CD4-positive, alpha-beta T cell treated with Interleukin-15 for 1 hour (primary cell): ENCODE measurements at places on chromosomes 2 and 18.

- DNase-seq, result no peak
These were observed 53.7 kb upstream of the AGAP1 start for GRCh38 chr2:235439959-235440662.

DNA sequence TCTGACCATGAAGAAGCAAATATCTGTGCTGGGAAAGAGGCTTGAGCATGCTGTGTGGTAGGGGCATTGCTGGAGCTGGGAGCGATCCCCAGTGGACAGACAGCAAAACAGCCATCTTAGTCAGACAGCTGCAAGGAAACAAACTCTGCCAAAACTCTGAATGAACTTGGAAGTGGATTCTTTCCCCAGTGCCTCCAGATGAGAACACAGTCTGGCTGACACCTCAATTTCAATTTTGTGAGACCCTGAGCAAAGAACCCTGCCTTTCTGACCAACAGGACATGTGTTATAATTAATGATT, 23.2 kb upstream of the FAP start:
- no peak for DNase-seq

DNA sequence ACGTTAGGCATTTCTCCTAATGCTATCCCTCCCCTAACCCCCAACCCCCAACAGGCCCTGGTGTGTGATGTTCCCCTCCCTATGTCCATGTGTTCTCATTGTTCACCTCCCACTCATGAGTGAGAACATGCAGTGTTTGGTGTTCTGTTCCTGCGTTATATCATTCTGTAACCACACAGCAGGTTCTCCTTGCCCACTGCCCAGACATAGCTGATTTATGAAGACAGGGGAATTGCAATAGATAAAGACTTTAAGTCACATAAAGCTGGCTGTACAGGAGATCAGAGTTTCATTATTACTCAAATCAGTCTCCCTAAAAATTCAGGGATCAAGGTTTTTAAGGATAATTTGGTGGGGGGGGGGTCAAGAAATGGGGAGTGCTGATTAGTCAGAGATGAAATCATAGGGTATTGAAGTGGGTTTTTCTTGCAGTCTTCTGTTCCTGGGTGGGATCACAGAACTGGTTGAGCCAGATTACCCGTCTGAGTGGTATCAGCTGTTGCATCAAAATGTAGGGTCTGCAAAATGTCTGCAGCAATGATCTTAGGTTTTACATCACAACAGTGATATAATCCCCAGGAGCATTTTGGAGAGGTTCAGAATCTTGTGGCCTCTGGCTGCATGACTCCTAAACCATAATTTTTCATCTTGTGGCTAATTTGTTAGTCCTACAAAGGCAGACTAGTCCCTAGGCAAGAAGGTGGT, 392.1 kb upstream of the KCNJ3 start:
- no peak for DNase-seq

DNA sequence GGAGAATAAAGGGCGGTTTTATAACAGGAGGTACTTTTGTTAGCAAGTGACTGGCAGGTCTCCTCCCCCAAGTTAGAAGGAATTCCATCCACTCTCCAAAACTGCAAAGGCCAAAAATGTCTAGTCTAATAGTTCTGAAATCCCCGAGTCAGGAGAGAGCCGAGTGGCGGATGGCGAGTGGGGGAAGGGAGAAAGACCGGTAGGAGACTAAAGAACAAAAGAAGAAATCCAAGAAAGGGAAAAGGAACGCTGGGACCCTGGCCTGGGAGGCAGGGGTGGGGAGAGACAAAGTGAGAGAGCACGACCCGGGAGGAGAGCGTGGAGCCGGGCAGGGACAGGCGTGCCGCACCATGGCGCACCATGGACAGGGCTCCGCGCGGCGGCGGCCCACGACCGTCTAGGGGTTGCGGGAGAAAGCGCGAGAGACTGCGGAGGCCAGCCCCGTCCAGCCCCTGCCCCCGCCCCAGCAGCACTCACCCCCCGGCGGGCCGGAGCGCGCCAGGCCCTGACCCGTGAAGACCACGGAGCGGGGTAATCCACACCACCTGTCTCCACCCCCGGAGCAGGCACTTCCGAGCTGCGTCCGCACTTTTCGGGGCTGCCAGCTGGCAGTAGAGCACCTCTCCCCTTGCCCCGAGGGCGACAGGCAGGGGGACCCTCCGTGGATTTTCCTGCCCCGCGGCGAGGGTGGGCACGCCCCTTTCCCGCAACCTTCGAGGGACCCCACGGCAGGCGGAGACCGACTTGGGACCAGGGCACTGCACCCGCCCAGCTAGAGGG, 1.6 kb downstream of the CDH2 start:
- DNase-seq, result no peak

DNA sequence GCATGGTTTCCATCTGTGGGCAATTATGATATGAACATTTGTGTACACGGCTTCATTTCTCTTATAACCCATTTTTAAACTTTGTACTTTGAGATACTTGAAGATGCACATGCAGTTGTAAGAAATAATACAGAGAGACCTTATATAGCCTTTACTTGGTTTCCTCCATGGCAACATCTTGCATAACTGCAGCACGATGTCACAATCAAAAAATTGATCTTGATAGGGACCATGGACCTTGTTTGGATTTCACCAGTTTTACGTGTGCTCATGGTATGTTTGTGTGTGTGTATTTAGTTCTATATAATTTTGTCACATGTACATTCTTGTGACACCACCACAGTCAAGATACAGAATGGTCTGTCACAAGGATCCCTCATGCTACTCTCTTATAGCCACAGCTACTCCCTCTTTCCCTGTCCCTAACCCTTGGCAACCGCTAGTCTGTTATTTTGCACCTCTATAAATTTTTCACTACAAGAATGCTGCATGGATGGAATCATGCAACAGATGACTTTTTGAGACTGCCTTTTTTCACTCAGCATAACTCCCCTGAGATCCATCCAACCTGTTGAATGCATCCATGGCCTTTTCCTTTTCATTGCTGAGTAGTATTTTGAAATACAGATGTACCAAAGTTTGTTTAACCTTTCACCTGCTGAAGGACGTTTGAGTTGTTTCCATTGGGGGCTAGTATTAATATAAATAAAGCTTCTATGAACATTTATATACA, 19.4 kb upstream of the MLPH start:
- no peak for DNase-seq

- DNase-seq, result no peak
These were observed 60.9 kb downstream of the AAK1 start for GRCh38 chr2:69582582-69583176.

DNA sequence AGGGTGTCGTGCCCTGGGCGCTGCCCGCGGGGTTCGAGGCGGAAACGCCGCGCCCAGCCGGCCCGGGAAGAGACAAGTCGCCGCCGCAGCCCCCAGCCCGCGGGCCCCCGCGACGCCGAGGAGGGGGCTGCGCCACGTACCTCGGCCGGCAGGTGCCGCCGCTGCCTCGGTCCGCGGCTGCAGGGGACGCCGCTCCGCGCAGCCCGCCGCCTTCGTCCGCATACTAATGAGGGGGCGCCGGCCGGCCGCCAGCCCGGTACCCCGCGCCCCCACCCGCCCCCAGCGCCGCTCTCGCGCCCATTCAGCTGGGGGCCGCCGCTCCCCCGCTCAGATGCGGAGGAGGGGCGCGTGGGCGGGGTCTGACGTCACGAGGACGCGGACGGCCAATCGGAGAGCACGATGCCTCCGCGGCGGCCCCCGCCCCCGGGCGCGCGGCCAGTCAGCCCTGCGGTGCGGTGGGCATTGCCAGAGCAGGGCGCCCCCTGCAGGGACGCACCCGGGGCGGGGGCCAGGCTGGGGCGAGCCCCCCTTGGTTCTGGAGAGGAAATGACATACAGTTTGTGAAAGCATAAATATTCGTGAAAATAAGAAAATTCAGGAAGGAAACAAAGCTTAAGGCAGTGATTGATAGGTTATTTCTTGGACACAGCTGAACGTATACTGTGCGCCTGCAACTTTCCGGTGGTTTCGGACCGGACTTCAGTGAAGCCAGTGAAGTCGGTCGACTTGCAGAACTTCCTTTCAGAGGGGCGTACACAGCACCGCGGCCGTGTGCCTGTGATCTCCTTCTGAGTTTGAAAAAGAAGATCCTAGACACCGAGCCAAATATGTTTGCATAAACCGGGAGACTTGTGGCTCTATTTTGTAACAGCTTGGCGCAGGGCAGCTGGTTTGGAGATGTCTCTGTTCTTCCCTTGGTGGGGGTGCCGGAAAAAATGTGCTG, at the start of gene ST3GAL5:
Gene ST3GAL5, minus strand, starts transcription at position 307 of the 943 bp plus-strand sequence. Its CDS starts 85 bp downstream, at position 222.
- DNase-seq, result peak; percentile 92

- no peak for DNase-seq
These were observed 670 bp upstream of the MOCOS start for GRCh38 chr18:36186461-36187192.

DNA sequence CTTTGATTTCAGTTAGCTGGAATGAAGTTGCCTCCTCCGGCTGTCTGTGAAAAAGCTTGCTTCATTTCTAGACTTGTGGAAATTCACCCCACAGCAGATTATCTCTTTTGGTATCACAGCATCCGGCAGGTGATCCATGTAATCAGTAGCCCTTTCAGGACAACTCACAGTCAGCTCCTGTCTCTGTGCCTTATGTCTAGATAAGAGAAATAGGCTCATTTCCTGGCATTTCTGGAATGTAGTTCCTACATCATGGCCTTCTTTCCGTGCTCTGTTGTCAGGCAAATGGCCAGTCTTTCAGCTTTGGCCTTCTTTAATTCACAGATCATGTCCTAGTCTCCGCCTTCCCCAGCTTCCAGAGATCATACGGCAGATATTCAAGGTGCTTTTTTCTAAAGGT, 455.4 kb downstream of the NUP35 start:
- no peak for DNase-seq

DNA sequence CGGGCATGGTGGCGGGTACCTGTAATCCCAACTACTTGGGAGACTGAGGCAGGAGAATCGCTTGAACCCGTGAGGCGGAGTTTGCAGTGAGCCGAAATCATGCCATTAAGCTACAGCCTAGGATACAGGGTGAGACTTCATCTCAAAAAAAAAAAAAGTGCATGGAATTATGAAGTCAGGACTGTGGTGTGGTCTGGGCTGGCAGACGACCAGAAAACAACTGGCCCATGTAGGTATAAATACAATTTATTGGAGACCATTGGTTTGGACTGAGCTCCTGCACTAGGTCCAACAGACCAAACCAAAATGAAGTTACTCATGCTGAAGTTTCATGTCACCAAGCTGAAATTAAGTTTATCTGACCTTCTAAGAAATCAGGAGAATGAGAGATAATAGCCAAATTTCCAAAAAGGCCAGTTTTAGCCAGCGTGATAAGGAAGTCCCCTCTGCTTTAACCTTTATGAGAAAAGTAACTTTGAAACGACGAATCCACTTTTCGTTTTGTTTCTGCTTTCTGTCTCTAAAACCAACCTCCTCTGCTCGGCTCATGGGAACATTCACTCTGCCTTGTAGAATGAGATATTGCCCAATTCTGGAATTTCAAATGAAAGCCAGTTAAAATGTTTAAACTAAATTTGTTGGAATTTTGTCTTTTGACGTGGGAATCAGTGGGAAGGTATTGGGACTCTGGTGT, 17.7 kb upstream of the RAB10 start:
- DNase-seq, result no peak

GRCh38 chr2:183250061-183250460, 125.8 kb downstream of the NUP35 start:
- DNase-seq, result no peak

GRCh38 chr18:43322132-43322531, 44.8 kb upstream of the SYT4 start:
- no peak for DNase-seq

DNA sequence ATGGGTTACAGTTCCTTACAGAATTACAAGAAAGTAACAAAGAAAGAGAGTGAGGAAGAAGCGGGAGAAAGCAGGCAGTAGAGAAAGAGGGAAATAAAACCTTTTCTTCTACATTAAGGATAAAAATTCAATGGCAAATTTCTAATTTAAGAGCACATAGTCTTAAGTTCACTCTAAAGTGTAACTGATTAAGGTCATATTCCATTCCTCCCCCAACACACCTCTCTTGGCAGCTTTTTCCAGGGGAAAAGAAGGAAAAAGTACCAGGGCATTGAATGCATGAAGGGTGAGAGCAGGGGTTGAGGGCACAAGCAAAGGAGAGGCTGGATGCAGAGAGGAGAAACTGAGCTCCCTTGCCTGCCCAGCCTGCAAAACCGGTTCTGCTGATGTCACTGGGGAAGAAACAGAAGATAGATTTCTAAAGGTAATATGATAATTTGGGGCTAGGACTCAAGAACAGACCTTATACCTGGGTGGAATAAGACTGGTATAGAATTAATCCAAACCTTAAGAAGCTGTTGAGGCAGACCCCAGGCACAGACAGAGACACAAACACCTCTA, 4.6 kb downstream of the ACMSD start:
- DNase-seq, result no peak

GRCh38 chr2:118168615-118169014, 80.3 kb downstream of the INSIG2 start:
- DNase-seq, result no peak

- no peak for DNase-seq
These were observed 7.3 kb downstream of the ACKR3 start for GRCh38 chr2:236576953-236577352.

DNA sequence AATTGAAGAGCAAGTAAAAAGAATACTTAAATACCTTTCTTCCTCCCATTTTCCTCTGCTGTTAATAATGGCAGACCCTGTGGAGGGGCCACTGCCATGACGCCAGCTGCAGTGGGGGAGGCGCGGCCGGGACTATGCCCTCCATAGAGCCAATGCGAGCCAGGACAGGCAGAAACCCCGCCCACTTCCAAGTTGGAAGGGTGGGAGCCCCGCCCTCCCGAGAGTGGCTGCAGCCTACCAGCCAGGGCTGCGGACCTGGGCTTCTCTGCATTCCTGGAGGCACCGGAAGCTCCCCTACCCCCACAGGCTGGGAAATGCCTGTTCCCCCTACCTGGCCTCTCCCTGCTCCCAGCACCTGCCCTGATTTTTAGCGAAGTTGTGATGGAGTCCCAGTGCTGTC, 439.4 kb upstream of the CDH19 start:
- no peak for DNase-seq

DNA sequence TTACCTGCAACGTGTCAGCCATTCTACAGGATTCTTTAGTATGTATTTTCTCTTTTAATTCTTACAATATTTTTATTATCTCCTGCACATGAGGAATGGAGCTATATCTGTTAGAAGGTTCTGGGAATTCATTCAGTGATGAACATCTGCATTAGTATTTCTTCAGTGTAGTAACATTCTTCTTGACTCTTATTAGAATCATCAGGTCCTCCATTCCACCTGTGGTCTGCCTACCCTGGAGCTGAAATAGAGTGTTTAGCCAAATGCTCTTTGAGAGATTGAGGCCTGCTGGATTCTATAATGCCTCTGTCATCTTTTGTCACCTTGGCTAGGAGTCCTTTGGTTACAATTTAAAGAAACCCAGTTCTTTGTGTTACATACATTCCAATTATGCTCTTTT, 54.4 kb downstream of the RHBDD1 start:
- DNase-seq, result no peak

DNA sequence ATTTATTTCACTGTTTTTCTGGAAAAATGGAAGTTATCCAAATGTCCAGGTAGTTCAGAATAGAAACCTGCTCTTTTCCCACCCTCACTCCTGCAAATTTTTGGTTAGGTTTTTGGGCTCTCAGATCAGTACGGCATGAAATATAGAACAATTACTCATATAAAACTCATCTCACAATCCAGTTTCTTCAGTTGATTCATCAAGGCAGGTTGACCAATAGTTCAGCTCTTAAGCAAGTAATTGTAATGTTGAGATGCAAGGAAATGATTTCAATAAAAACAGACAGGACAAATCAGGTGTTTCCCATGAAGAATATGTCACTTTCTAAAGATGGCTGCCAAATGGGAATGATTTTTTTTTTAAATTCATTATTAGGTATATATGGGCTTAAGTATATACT, 2.0 kb downstream of the RAB27B start:
- no peak for DNase-seq
